ENCODE measurements at places on chromosomes 11 and 22.

DNA sequence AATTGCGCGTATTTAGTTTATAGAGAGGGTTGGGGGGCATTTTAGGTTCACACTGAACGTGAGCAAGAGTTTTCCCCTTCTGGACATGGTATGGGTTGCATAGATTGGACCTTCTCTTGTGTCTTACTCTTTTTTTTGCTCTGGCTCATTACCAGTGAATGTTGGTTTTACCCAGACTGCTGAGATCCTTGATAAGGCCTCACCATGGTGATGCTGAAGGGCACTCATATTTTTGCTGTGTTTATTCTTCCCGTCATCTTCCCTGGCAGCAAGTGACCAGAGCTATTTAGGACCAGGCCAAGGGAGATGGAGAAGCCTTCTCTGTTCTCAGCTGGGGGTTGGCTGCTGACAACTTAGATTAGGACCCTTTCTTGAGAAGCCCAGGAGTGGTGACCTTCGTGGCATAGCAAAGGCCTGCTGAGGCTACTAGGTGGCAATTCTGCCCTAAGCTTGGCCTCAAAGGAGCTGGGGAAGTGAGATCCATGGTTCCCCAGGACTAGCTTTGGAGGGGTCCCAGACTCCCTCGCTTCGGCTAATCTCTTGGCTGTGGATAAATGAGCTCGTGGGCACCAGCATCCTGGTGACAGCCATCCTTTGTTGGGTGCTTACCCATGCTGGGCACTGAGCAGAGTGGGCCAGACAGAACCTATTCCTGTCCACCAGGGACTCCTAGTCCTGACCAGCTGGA, 47.3 kb downstream of the GRIK4 start:
- no peak for DNase-seq

DNA sequence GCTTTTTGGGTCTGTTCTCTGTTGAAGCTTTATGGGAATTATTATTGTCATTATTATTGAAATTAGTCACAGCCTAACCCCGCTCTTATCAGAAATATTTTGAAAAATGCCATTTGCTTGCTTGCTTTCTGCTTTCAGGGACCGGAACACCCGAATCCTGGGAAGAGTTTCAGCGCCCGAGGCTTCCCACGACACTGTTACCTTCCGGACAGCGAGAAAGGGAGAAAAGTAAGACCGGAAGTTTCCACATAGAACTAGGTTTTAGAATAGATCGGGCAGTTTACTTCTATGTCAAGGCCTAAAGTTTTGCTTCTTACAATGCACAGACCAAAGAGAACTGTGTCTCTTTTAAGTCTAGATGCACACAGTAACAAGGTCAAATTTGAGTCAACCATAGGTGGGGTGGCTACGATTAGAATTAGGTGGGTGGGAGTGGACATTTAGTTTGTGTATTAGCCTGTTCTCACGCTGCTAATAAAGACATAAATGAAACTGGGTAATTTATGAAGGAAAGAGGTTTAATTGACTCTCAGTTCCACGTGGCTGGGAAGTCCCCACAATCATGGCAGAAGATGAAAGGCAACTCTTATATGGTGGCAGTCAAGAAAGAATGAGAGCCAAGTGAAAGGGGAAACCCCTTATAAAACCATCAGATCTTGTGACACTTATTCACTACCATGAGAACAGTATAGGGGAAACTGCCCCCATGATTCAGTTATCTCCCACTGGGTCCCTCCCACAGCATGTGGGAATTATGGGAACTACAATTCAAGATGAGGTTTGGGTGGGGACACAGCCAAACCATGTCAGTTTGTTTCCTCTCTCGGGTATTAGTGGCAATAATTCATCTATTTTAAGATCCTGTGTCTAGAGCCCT, 12.9 kb downstream of the MPEG1 start:
- DNase-seq: no peak

DNA sequence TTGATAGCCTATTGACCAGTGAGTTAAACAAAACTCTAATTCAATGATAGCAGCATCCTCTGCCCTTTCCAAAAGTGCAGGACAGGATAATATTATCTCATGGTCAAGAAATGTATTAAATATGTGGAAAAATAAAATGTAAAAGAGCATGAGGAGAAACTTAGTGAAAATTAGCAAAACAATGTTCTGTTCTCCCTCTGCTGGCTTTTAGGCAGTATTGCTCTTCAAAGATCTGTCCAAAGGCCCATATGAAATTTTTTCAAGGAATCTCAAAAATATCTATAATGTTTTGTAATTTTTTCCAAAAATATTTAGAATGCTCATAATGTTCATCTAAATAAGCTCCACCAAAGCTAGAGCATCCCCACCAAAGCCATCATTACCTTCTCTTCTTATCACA, 8.3 kb upstream of the ARL14EP start:
- no peak for DNase-seq

DNA sequence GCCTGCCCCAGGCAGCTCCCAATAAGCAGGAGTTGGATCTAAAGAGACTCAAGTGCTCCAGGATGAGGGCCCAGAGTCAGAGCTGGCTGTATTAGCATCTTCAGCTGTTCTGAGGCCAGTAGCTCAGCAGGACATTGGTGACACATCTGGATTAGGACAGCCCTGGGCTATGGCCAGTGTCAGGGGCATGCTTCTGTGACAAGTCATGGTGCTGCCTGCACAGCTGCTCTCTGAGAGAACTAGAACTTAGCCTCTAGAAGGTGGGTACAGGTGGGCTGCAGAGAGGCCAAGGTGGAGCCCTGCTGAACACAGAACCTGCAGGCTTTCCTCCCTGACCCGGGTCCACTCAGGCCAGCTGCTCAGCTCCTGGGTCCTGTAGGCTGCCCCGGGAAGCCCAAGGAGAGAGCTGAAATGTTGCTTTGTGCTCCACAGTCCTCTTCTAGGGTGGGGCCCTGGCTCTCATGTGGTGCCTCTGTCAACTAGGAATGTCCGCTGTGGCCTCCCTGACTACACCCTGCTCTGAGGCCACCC, 426.9 kb downstream of the SOX6 start:
- no peak for DNase-seq

GRCh38 chr11:82225502-82225901, 508.2 kb downstream of the FAM181B start:
- DNase-seq: no peak

GRCh38 chr11:2466069-2466801, 21.4 kb downstream of the KCNQ1 start:
- no peak for DNase-seq

DNA sequence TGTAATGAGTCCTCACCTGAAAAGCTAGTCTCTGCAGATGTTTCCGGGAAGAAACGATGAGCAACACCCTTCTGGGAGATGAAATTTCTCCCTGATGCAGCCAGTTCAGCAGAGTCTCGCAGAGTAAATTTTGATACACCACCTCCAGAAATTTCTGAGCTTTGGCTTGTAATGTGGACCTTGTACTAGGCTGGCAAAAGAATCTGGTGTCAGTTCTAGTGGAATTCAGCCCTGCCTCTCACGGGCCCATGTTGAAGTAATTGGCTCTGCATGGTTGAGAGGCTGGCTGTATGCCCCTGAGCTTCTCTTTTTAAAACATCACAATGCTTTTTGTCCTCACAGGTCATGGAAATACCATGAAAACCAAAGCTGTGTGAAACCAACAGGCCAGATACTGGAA, at the start of gene GLYAT:
TSS of gene GLYAT (minus strand) at position 125 of the 400 bp plus-strand sequence. CDS start 7,447 bp downstream, outside the sequence.
- DNase-seq: no peak

- DNase-seq: no peak
Observed at GRCh38 chr22:23151827-23152226, 6.5 kb downstream of the RAB36 start.

- no peak for DNase-seq
Observed at GRCh38 chr22:38169116-38169515, 12.5 kb downstream of the PLA2G6 start.

DNA sequence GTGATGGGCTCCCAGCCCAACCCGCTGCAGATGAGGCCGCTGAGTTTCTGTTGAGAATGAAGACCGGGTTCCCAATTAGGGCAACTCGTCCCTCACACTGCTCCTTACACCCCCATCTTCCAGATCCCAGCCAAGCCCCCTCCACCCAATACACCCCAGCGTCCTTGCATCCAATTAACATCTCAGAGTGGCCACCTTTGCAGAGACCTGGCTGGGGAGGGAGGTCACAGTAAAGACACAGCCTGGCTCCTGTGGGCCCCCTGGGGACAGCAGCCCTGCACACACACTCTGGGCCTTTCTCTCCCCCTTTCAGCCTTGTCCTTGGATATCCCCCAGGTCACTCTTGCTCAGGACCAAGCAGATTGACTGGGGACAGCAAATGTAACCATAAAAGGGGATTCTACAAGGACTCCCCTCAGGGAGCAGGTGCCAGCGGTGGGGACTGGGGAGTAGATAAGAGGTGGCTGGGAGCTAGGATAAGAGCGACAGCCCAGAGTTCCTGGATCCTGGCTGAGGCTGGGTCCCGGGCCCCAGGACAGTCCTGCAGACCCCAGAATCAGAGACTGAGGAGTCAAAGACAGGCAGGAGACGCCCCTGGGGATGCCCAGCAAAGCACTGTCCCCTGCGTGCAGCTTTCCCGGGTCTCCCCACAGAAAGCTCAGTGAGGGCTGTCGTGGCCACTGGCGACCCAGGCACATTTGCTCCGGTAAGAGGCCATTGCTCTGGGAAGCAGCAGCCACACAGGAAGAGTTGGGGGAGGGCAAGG, 8.4 kb downstream of the APOBEC3A start:
- no peak for DNase-seq

DNA sequence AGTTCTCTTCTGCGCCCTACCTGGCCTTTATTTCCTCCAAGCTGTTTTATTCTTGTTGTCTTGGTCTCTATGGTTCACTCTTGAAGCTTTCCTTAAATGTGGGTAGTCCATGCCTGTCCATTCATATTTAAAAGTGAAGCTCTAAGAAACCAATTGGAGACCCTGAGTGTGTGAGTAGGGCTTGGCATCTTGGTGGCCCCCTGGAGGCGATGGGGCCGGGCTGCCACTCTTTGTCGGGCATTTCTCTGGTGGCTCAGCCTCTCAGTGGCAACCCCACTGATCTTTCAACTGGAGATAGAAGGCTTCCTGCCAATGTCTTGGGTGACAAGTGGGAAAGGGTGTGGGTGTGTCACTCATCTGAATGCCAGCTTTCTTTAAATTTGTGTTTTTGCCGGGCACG, 9.1 kb downstream of the TRPT1 start:
- DNase-seq: no peak

DNA sequence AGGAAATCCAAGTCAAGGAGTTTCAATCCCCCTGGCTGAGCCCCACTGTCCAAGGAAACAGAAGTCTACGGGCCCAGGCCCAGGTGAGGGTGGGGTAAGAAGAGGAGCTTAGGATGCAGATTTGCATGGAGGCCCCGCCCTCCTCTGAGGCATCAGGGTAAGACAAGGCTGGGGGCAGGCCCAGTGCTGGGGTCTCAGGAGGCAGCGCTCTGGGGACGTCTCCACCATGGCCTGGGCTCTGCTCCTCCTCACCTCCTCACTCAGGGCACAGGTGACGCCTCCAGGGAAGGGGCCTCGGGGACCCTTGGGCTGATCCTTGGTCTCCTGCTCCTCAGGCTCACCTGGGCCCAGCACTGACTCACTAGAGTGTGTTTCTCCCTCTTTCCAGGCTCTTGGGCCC, 31.3 kb upstream of the IGLL5 start:
- DNase-seq: no peak

GRCh38 chr11:10680956-10681487, 12.5 kb downstream of the IRAG1 start:
- no peak for DNase-seq

DNA sequence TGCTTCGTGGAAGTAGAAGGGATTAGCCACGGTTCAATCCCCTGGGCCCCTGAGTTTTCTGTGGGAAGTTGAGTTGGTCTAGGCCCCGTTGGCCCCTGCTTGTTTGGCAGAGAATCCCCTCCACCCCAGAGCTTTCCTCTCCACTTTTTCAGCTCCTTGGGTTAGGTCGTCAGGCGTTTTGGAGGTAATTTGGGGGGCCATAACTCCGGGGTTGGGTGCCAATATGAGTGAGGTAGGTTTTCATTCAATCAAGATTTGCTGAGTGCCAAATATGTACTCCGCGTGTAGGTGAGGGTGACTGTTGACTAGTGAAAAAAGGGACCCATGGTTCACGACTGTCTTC, 590 bp downstream of the ATG13 start:
- DNase-seq: no peak

DNA sequence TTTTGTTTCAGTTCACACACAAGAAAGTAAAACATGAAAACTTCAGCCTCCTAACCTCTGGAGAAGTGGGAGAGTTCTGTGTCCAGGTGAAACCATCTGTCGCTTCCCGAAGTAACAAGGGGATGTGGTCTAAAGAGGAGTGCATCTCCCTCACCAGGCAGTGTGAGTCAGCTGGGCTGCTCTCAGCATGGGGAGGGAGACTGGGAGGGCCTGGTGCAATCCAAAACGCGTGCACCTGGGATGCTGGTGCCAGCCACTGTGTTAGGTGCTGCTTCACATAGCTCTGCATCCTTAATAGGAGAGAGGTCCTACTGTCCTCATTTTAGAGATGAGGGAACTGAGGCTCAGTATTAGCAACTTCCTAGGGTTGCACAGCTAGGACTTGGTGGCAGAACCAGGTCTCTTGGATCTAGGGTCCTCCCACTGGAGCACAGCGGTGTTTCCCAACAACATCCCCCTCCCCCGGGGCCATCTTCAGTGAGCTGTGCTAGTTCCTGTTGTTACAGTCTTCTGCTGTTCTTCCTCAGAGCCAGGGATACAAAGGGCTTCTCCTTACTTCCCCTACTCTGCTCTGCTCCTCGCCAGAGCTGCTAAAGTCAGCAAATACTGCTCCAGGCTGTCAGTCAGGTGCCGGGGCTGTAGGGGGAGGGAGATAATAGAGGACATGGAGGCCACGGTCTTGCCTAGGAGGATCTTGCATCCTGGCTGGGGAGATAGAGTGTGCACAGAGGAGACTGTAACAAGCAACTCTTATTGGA, 8.0 kb downstream of the IL10RA start:
- DNase-seq: no peak

DNA sequence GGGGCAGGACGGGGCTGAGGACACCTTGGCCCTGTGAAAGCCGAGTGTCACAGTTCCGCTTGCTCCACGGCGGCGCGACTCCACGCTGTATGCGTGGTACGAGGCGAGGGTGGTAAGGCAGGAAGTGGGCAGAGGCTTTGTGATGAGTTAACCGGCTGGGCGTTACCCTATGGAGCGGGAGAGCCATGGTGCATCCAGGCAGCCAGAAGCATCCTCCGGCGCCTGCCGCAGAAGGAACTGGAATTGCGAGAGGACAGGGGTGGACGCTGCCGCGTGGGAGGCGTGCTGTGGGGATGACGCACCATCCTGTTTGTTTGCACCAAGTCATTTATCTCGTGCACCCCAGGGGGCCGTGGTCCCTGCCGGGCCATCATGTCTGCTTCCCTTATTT, 643.9 kb downstream of the BRD1 start:
- no peak for DNase-seq

GRCh38 chr11:35305670-35306382, 113.5 kb downstream of the SLC1A2 start:
- no peak for DNase-seq

GRCh38 chr22:48004936-48005335, 1242.5 kb downstream of the TBC1D22A start:
- DNase-seq: no peak

DNA sequence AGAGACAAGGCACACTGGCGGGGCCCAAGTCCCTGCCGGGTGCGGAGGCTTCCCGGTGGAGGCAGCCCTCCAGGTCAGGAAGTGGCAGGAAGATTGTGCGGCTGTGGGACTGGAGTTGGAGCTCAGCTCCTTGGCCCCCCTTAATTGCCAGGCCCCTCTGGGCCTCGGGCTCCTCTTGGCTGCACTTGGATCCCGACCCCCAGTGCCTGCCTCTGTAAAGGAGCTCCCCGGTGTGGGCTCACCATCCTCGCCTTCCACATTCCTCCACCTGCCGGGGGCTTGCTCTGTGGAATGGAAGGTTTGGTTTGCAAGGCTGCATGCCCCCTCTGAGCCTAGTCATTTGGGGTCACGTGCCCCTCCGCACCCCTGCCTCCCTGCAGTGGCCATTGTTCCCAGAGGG, 38.1 kb upstream of the COMT start:
- DNase-seq: no peak

All from AG04450 (cell line).